ENCODE measurements at places on chromosomes 3 and 15.

GRCh38 chr3:27658741-27659140, 63.4 kb downstream of the EOMES start:
- DNase-seq: no peak

DNA sequence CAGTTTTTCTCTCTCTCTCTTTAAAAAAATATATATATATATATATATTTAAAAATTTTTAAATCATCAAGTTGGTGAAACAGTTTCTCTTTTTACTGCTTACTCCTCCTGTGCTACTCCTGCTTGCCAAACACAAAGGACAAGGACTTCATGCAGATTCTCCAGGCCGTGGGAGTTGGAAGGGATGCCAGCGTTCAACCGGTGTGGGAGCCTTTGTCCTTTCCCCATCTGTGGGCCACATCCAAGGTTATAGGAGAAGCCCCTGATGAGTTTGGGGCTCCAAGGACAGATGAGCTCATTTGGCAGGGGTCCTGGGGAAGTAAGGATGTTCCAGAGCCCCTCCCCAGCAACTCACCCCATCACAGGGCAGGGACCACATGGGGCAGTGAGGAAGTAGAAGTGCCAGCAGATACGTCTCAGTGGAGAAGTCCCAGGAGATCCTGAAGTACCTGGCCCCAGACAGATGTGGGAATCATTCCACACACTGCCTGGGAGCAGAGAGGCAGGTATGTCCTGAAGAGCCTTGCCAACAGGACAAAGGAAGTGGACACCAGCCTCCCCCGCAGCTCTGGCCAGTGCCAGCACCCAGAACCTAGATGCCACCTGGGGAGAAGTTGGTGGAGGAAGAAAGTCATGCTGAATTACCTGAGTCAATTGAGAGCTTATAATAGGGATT, 36.6 kb downstream of the CCK start:
- DNase-seq: no peak

DNA sequence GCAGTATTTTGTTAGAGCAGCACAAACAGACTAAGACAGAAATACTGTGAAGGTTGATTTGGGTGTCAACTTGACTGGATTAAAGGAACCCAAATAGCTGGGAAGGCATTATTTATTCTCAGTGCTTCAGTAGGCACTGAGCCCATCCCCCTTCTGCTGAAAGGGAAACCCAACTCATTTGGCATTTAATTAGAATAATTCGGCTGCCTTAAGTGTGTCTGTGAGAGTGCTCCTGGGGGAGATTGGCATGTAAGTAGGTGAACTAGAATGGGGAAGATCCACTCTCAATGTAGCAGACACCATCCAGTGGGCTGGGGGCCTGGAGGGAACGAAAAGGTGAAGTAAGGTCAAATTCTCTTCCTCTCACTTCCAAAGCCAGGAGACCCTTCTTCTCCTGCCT, 20.5 kb upstream of the SLCO3A1 start:
- DNase-seq: no peak

DNA sequence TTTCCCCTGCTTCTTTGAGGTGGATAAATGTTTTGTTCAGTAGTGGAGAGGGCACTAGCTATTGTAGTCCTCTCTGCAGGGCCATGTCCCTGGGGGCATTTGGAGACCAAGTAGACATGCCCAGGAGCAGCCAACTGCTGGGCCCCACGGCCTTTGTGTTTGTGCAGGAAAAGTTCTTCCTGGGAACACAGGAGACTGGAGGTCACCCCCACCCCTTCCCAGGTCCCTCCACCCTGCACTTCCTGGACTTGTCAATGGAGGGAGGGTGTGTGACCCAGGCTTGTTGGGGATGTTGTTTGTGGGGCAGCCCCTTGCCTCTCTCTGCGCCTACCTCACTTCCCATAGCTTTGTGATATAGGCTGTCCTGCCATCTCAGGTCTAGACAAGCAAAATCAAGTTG, 317.0 kb upstream of the LRRFIP2 start:
- no peak for DNase-seq

- no peak for DNase-seq
These were observed 165.1 kb upstream of the ATP10A start for GRCh38 chr15:26028086-26028740.

Data from esophagus squamous epithelium (tissue), 5 donors.